ENCODE measurements at places on chromosomes 13 and 19. TPM values are rescaled to one million over a fixed set of nuclear protein-coding genes. Genes with fewer than 3 reads are reported as not detected.

GRCh38 chr13:26257049-26257448 lies 3.1 kb downstream of the CDK8 start:
- no peak overlapping the region for H3K4me3 ChIP-seq
- no peak overlapping the region for H3K27ac ChIP-seq
- peaks cover 40% of the 10 kb centered on the region for H3K4me1 ChIP-seq
- no peaks in the 10 kb centered on the region for H3K27me3 ChIP-seq
- DNase-seq: no peak
- peaks cover 3% of the 10 kb centered on the region for H3K36me3 ChIP-seq

DNA sequence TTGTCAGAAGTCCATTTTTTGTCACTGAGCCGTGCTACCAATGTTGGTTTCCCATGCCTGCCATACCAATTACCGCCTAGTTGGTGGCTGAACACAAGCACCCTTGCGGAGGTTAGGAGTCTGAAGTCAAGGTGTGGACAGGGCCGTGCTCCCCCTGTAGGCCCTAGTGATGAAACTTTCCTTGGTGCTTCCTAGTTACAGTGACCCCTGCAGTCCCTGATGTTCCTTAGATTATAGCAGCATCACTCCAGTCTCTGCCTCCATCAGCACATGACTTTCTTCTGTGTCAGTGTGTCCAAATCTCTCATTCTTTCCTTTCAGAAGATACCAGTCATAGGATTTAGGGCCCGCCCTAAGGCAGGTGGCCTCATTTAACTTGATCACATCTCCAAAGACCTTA lies 99.0 kb downstream of the MYO16 start:
- H3K27me3 ChIP-seq: peaks cover 4% of the 10 kb centered on the region
- DNase-seq: no peak
- no peaks in the 10 kb centered on the region for H3K36me3 ChIP-seq
- no peaks in the 10 kb centered on the region for H3K4me1 ChIP-seq

- H3K27ac ChIP-seq: no peak overlapping the region
- no peak overlapping the region for H3K4me3 ChIP-seq
- H3K4me1 ChIP-seq: no peaks in the 10 kb centered on the region
- no peak for DNase-seq
These were observed 8.9 kb upstream of the FARP1 start for GRCh38 chr13:98133946-98134345.

GRCh38 chr13:20230913-20231838 lies 943 bp downstream of the GJB6 start:
- H3K36me3 ChIP-seq: peaks cover 3% of the 10 kb centered on the region
- DNase-seq: no peak
- H3K27me3 ChIP-seq: peaks cover 28% of the 10 kb centered on the region
- H3K4me3 ChIP-seq: peak overlapping the region; percentile 88

- H3K36me3 ChIP-seq: no peaks in the 10 kb centered on the region
- no peaks in the 10 kb centered on the region for H3K4me1 ChIP-seq
- H3K27me3 ChIP-seq: peaks cover 5% of the 10 kb centered on the region
- no peak overlapping the region for H3K4me3 ChIP-seq
- no peak overlapping the region for H3K27ac ChIP-seq
These were observed 7.1 kb downstream of the CATSPERD start for GRCh38 chr19:5727453-5728050.

- H3K36me3 ChIP-seq: peaks cover 16% of the 10 kb centered on the region
- no peaks in the 10 kb centered on the region for H3K27me3 ChIP-seq
- H3K4me1 ChIP-seq: peaks cover 46% of the 10 kb centered on the region
- peak overlapping the region; percentile 99 for H3K27ac ChIP-seq
- peak overlapping the region; percentile 70 for H3K4me3 ChIP-seq
- no peak for DNase-seq
These were observed 6.2 kb downstream of the PPP1R15A start for GRCh38 chr19:48878196-48879024.

- H3K27ac ChIP-seq: peak overlapping the region; percentile 77
- H3K27me3 ChIP-seq: peaks cover 8% of the 10 kb centered on the region
- peaks cover 6% of the 10 kb centered on the region for H3K4me1 ChIP-seq
- H3K36me3 ChIP-seq: peaks cover 4% of the 10 kb centered on the region
These were observed 10.6 kb downstream of the FUT6 start for GRCh38 chr19:5828661-5829566.

DNA sequence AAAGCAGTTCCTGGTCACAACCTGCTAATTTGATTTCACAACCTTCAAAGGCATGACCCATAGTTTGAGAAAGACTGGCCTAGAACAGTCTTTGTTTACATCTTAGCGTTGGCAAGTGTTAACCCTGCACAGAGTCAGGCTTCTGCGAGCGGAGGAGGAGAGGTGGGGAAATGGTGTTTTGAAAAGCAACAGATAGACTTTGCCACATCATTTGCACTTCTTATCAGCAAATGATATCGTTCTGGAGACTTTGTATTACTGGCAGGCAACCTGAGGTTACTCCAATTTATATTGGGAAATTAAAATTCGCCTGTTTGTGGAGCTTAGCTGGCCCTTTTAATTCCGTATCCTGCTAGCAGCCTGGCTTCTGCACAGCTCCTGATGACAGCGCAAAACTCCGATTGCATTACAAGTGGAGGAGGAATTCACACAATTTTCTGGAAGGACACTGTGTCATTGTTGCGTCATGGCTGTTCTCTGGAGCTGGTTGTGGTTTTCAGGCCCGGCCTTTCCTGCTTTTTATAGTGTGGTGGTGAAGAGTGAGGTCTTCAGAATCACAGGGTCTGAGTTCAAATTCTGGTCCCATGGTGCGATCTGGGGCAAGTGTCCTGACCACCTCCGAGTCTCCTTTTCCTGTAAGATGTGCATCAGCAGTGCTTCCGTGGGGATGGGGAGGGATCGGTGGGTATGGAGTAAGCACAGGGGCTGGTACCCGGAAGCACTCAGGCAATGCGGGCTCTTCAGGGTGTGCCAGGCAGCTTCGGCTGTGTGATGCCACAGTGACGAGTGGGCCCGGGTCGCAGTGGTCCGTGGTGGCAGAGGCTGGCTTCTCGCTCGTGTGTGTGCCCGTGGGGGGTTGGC lies 49.1 kb upstream of the EHD2 start:
- no peaks in the 10 kb centered on the region for H3K27me3 ChIP-seq
- no peak overlapping the region for H3K27ac ChIP-seq
- peaks cover 16% of the 10 kb centered on the region for H3K4me1 ChIP-seq
- no peak overlapping the region for H3K4me3 ChIP-seq
- no peaks in the 10 kb centered on the region for H3K36me3 ChIP-seq
- no peak for DNase-seq

DNA sequence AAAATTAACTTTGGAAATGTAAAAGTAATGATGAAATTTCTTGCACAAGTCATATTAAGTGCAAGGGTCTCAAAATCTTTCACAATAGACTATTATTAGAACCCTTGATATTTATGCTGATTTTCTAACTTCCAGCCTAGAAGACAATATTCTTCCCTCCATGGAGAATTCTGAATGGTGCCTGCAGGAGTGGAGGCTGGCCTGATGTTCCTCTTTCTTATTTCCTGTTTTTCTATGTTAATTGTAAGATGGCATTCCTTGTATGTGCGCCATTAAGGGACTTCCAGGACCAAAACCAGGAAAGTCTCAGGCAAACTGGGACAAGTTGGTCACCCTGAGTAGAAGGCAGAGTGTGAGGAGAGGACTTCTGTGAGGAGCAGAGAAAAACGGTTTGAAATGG lies 294.9 kb downstream of the DLEU7 start:
- no peak overlapping the region for H3K4me3 ChIP-seq
- DNase-seq: no peak
- no peak overlapping the region for H3K27ac ChIP-seq
- H3K27me3 ChIP-seq: no peaks in the 10 kb centered on the region

- no peak overlapping the region for H3K4me3 ChIP-seq
- H3K27ac ChIP-seq: no peak overlapping the region
- no peak for DNase-seq
- H3K36me3 ChIP-seq: no peaks in the 10 kb centered on the region
- H3K27me3 ChIP-seq: peaks cover 33% of the 10 kb centered on the region
- H3K4me1 ChIP-seq: no peaks in the 10 kb centered on the region
These were observed 308.3 kb downstream of the DNAJC15 start for GRCh38 chr13:43331672-43332071.

GRCh38 chr19:33676999-33677665 lies 55.4 kb downstream of the CHST8 start:
- no peak overlapping the region for H3K4me3 ChIP-seq
- no peak for DNase-seq
- H3K27me3 ChIP-seq: peaks cover 28% of the 10 kb centered on the region
- H3K36me3 ChIP-seq: no peaks in the 10 kb centered on the region

GRCh38 chr13:74866101-74866500 lies 615.9 kb downstream of the TBC1D4 start:
- H3K27me3 ChIP-seq: no peaks in the 10 kb centered on the region
- no peak overlapping the region for H3K27ac ChIP-seq
- H3K4me3 ChIP-seq: no peak overlapping the region
- no peak for DNase-seq
- H3K4me1 ChIP-seq: no peaks in the 10 kb centered on the region
- no peaks in the 10 kb centered on the region for H3K36me3 ChIP-seq

DNA sequence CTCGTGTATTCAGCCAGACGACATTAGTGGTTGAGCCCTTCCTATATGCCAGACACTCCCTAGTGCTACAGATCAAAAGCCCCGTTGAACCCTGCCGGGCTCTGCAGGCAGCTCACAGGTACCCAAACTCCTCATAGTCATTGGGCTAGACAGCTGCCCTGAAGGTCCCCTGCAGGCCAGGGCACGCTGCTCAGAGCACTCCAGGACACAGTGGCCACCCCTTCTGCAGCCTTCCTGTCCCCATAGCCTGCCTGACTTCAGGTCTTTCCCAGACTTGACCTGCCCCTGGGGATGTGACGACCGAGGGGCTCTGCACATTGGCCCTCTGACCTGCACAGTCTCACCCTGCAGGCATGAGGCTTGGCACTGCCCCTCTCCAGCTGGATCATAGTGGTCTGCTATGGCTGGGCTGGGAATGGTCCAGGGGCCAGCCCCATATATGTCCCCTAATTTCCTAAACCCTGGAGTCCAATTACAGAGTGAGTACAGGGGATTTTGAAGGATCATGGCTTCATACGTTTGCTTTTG lies 64.2 kb upstream of the UBAC2 start:
- no peak for DNase-seq
- H3K36me3 ChIP-seq: no peaks in the 10 kb centered on the region
- no peak overlapping the region for H3K4me3 ChIP-seq
- H3K4me1 ChIP-seq: peaks cover 6% of the 10 kb centered on the region

DNA sequence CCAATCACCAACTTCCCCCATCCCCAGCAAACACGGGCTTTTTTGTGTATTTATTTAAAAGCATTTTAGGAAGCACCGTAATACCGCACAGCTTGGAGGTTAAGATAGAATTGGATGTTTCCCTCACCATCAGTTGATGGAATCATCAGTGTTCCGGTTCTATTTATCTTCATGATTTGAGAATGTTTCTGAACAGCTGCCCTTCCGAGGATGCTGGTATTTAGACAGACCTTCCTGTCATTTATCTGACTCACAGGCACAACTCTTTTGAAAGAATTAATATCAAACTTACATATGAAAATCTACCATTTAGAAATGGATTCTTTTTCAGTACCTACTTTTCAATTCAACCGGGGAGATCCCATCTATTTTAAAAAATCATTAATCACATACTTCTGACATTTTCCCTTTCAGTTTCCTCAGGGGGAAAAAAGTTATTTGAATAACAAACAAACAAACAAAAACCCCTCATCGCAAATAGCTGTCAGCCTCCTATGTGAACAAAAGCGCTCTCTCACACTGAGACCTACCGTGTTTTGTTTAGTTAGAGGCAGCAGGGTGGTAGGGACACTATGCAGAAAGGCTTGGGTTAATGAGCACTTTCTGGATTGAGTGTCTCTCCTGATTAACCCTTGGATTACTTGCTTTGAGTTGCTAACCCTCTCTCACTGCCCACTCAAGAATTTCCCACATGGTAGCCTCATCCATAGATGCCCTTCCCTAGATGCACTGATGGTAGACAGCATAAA lies 189.3 kb downstream of the TM9SF2 start:
- DNase-seq: no peak
- H3K4me3 ChIP-seq: no peak overlapping the region
- H3K36me3 ChIP-seq: no peaks in the 10 kb centered on the region
- H3K27ac ChIP-seq: no peak overlapping the region

GRCh38 chr13:28574617-28575142 lies 79.8 kb upstream of the FLT1 start:
- no peak overlapping the region for H3K4me3 ChIP-seq
- no peak overlapping the region for H3K27ac ChIP-seq
- peaks cover 2% of the 10 kb centered on the region for H3K36me3 ChIP-seq
- peaks cover 2% of the 10 kb centered on the region for H3K4me1 ChIP-seq
- H3K27me3 ChIP-seq: peaks cover 16% of the 10 kb centered on the region

DNA sequence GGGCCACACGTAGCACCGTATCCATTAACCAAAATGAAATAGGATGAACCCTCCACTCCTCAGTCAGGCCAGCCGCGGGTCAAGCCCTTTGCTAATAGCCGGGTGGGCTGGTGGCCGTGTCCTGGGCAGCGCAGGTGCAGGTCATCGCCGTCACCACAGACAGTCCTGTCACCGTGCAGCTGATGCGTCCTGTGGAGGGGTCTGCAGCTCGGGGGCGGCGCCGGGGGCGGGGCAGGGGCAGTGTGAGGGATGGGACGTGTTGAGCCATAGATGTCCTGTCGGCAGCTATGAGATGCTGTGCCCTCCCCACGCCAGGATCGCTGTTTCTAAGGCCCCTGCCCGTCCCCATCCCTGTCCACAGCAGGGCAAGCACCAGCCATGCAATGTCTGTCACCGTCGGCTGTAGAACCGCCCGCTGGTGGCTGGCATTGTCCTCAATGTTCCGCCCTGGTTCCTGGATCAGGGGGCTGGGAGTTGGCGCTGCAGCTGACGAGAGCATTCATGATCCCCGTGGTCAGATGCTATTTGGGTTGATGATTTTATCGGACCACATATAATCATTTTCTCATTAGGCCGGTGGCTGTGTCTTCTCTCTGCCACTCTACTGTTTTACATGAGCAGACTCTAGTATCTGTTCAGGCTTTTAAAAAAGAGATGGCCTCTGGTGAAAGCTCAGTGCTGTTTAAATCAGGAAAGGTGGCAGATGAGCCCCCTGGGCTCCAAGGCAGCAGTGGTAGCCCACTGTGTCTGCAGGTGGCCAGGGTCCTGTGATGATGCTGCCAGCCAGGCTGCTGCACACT lies 126.1 kb downstream of the KDM4B start:
- no peak overlapping the region for H3K27ac ChIP-seq
- H3K4me1 ChIP-seq: peaks cover 3% of the 10 kb centered on the region
- no peak overlapping the region for H3K4me3 ChIP-seq
- H3K36me3 ChIP-seq: peaks cover 2% of the 10 kb centered on the region

- H3K27ac ChIP-seq: no peak overlapping the region
- H3K36me3 ChIP-seq: peaks cover 2% of the 10 kb centered on the region
- no peak for DNase-seq
- H3K4me1 ChIP-seq: peaks cover 6% of the 10 kb centered on the region
These were observed 7.7 kb upstream of the TEX26 start for GRCh38 chr13:30924721-30925120.

ATP4B gene
- total RNA-seq: not detected

ZNF573 gene
- total RNA-seq: 9.9 TPM

GAS6 gene
- 3.8 TPM for total RNA-seq

OR4F17 gene
- total RNA-seq: not detected

FGF22 gene
- 0.65 TPM for total RNA-seq
